ENCODE measurements at places on chromosomes 2 and 18.
A peak's percentile ranks its signal among the peaks of the same experiment; 100 is the strongest.

DNA sequence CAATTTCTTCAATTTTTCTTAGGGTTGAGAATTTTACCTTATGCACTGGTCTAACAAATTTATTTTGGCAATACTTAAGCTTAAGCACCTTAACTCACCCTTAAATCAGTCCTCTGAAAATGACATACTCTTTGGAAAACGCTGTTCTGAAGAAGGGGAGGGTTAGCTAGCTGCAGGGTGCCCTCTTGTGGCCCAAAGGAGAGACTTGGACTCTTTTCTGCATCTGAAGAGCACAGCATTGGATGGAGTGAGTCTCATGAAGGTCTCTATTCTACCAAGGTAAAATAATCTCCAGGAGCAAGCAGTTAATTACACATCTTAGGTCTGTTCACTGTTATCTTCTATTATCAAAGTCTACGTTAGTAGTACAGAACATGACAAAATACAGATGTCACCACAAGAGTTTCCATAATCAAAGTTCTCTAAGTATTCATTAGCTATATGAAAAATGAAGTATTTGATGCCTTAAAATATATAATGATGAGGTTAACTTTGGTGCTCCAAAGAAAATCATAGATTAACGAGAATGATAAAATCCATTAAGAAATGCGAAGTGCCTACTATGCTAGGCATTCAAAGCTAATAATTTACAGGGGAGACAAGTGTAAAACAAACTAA is 24.4 kb downstream of the PUM2 start:
- peak; percentile 32 for DNase-seq

DNA sequence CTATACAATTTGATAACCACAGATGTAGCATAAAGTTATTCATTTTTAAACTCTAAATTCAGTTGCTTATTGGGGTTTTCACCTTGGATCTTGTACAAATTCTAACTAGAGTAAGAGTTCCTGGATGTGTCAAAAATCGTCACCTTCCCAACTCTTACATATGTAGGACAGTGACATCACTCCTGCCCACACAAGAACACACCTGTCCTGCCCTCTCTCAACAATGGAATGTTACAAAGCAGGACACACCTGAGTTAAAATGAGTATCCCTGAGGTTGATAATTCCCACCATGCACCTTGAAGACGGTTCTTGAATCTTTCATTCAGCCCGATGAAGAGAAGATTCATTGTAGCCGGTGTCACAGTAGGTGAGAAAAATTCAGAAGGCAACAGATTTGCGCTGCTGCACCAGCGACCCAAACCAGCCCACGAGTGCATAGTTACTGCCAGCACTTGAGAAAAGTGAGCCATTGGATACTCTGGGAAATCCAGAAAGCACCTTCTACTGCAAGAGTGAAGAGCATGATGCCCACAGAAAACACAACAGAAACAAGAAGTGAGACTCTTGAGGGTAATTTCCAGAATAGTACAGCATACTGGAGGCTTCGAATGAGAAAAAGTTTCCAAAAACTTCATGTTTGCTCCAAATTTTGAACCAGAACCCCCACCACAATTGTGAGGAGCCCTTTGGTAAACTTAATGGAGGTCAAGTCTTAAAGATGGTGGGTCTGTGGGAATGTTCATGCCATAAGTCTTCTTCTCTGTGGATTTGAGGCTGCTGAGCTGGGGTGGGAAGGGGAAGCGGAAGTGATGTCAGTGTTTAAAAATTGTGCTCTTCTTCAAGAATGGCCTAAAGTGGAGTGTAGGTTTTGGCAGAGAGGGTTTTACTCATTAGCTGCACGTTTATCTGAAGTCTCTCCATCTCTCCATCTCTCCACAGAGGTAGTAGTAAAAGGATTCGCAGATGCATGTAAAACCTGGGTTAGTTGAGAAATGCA is 34.7 kb upstream of the ADAM23 start:
- no peak for DNase-seq

GRCh38 chr18:62452280-62452831 is 70.5 kb upstream of the ZCCHC2 start:
- no peak for DNase-seq

GRCh38 chr2:112483831-112484230 is 1.9 kb downstream of the TTL start:
- DNase-seq: no peak

GRCh38 chr18:35641467-35641866 is 59.9 kb downstream of the GALNT1 start:
- DNase-seq: no peak

GRCh38 chr2:45820048-45820447 is 168.6 kb downstream of the PRKCE start:
- DNase-seq: no peak

DNA sequence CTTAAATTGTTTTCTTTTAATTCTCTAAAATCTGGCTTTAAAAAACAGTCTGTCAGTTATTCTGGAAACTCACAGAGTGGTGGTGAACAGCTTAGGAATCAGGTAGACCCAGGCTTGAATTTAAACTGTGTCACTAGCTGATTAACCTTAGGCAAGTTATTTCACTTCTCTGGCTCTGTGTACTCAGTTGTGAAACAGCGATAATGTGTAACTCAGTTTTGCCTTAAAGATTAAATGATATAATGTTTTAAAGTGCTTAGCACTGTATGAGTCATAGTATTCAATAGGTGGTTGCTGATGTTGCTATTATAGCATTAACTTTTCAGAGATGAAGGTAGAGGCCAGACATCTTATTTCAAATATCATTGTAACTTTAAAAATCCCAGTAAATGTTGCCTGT is 40.7 kb downstream of the PKP4 start:
- no peak for DNase-seq

DNA sequence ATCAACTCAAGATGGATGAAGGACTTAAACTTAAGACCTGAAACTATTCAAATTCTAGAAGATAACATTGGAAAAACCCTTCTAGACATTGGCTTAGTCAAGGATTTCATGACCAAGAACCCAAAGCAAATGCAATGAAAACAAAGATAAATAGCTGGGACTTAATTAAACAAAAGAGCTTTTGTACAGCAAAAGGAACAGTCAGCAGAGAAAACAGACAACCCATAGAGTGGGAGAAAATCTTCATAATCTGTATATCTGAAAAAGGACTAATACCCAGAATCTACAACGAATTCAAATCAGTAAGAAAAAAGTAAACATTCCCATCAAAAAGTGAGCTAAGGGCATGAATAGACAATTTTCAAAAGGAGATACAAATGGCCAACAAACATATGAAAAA is 171.2 kb downstream of the ERBB4 start:
- no peak for DNase-seq

DNA sequence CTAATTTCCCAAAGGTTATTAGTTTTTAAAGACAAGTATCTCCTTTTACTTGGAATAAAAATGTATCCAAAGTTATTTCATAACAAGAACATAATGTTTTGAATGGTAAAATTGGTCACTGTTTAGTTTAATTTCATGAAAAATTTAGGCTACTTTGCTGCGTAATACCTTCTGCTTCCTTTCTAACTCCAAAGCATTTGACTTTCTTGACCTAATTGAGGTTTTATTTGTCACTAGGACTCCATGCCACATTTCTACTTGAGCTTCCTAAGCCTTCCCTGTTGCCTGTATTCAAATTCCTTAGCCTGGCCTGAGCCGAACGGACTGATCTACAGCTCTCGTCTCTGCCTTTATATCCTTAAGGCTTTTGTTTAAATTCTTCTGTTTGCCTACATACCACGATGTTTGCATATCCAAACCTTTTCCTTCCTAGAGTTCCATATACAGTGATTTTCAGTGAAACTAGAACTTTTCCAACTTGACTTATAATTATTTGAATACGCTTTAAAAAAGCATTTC is 25.1 kb downstream of the ARMC9 start:
- no peak for DNase-seq

- no peak for DNase-seq
Measured at GRCh38 chr2:118056801-118057200, 31.5 kb upstream of the INSIG2 start.

DNA sequence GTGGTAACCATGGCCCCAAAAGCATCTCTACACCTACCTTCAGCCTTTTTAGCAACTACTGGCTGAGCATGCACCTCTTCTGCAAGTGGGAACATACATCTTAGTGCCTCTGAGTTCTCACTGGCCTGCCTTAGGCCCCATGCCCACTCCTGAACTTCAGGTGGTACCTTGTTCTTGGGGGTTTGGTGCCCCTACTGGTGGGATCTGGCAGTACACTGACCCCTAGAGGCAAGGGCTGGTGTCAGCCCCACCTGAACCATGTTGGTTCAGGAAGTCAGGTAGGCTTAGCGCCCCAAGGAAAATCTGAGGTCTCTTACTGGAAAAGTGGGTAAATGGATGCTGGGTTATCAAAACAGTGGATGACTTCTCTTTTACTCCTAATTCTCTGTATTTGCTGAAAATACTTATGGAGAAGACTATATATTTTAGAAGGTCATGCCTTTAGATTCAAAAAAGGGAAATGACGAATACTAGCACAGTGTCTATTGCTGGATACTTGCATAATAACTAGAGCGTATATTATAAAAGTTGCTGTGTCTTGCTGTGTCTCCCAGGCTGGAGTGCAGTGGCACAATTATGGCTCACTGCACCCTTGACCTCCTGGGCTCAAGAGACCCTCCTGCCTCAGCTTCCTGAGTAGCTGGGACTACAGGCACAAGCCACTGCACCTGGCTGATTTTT is 84.6 kb downstream of the RAB31 start:
- no peak for DNase-seq

- DNase-seq: no peak
Measured at GRCh38 chr2:48173141-48173540, 266.8 kb upstream of the FBXO11 start.

Measured in CD4-positive, alpha-beta T cell (primary cell).